Ascending aorta (tissue), 2 donors: ENCODE measurements at places on chromosomes 5 and 9. TPM values are rescaled to one million over a fixed set of nuclear protein-coding genes. Genes with fewer than 3 reads are reported as not detected.

DNA sequence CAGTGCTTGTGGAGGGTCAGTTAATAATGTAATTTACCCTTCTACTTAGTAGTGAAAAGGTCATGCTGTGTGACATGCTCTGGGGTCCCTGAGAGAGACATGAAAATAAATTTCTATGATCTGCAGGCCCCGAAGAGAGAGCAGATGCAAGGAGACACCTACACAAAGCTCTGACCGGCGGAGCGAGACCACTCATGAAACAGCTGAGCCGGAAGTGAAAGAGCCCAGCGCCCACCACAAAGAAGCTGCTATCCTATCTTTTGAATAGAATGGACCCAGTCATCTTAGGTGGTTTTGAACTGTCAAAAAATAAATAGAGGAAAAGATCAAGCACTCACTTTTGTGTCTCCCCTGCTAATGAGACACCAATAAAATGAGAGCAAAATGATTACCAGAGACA, 190.0 kb downstream of the MED10 start:
- DNase-seq = no peak

GRCh38 chr9:134377976-134378375, 51.7 kb downstream of the RXRA start:
- no peak for DNase-seq

- DNase-seq = no peak
Observed at GRCh38 chr5:502325-503079, 21.7 kb downstream of the SLC9A3 start.

- no peak for DNase-seq
Observed at GRCh38 chr5:8522646-8523045, 653.7 kb downstream of the MTRR start.

GRCh38 chr9:34580358-34580757, 9.2 kb downstream of the CNTFR start:
- DNase-seq = no peak

DNA sequence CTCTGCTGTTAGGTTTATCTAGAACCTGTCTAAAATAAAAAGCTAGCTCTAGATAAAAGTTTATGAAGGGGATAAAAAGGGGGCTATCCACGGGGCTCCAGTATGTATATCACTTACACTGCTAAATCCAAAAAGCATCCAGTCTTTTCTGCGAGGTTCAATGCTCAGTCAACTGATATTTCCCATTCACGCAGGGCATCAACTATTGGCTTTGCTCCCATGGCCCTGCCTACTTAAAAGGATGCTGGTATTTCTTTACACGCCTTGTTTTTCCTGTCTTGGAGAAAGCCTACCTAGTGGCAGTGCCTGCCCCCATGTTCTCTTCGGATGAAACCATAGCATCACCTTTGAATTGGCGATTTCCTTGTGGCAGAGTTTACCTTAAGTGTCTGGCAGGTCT, 8.1 kb downstream of the SPRY4 start:
- no peak for DNase-seq

- DNase-seq = peak; percentile 45
Observed at GRCh38 chr5:16713386-16713928, 96.7 kb upstream of the RETREG1 start.

DNA sequence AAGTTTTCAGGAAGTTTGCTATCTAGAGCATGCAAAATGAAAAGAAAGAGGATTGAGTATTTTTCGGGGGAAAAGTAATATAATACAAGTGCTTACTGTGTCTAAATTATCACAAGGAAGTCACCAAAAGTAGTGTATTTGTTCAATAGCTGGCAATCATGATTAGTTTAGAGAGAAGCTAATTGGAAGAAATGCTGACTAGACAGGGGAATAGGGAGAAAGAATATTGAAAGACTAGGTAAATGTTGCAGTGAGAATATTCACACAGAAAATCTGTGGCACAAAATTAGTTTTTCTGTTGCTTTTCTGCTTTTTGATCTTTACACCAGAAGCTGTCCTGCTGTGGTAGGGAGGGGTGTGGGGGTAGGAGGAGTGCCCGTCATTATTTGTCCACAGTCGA, 238.7 kb downstream of the MARCHF11 start:
- DNase-seq = no peak

- no peak for DNase-seq
Observed at GRCh38 chr5:151556806-151557205, 34.3 kb downstream of the FAT2 start.

DNA sequence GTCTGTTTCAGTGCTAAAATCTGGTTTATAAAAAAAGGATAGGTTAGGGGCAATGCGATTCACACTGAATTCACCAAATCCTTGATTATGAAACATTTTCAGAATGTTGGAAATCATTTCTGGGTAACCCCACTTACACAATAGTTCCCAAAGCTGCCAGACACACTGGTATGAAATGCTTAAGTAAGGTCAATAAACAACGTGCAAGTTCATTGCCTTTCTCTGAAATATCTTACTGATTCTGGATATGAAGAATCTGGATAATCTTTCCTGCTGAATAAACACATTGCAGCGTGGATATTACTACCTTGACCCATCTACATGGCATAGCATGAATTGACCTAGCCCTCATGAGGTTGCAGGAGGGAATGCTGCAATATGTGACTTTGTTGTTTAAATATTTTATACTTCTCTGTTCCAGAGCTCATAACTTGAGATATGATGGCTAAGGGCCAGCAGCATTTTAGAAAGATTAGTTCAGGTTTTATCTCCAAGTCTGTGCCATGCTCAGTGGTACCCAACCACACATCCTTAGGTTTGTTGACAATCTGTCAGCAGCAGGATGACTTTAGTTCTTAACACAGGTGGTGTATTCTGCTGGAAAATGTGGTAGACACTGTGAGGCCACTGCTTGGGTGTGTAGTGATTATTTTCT, 121.0 kb downstream of the NREP start:
- no peak for DNase-seq

DNA sequence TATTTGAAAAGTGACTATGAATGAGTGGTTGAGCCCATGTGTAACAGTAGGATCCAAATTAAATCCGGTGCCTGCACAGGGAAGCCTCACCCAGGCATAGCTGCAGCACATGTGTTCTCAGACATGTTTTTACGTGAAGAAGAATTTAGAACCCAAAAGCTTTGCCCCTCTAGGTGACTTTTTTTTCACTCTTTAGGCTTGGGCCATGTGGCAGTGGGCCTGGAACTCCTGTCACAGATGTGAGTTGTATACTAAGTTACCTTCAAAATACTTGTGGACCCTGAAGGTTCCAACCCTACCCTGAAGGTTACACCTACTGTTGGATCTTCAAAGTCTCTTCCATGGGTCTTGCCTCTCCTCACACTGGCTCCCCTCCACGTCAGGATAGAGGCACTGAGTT, 146.6 kb downstream of the GAS1 start:
- no peak for DNase-seq

DNA sequence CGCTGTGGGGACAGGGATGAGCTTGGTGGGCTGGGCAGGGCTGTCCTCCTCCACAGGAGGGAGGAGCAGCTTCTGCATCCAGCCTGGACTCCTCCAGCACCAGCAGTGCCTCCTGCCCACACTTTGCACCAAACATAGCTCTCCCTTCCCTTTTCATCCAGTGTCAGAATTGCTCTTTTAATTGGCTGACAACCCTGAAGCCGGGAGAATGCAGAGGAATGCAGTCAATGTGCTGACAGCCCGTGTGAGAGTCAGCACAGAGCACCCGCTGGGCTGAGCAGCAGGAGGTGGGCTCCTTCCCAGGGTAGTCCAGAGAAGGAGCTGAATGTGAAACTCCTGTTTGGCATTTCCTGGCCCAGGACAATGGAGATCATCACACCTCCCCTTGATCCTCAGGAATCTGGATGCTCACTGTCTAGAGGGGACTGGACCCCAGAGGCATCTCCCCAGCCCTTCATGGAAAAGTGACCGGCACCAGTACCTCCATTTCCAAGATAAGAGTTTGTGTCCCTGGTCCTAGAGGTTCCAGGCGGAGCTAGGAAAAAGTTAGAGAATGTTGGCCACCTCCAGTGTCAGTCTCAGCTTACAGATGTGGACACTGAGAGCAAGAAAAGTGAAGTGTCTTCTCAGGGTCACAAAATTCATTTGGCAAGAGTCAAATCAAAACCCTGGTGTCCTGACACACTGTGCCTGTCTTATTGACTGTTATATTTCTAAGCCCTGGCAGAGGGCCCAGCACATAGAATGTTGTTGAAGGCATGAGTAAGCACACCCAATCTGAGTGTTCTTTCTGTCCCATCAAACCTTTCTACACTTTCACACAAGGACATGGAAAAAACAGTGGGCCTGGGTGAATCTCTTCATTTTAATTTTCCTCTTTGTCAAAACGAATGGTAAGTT, 202.1 kb downstream of the SNX18 start:
- peak; percentile 85 for DNase-seq

GRCh38 chr5:90560771-90561170, 2.2 kb downstream of the ADGRV1 start:
- DNase-seq = no peak

GRCh38 chr5:179229331-179229831, 115.9 kb downstream of the ADAMTS2 start:
- DNase-seq = peak; percentile 35

DNA sequence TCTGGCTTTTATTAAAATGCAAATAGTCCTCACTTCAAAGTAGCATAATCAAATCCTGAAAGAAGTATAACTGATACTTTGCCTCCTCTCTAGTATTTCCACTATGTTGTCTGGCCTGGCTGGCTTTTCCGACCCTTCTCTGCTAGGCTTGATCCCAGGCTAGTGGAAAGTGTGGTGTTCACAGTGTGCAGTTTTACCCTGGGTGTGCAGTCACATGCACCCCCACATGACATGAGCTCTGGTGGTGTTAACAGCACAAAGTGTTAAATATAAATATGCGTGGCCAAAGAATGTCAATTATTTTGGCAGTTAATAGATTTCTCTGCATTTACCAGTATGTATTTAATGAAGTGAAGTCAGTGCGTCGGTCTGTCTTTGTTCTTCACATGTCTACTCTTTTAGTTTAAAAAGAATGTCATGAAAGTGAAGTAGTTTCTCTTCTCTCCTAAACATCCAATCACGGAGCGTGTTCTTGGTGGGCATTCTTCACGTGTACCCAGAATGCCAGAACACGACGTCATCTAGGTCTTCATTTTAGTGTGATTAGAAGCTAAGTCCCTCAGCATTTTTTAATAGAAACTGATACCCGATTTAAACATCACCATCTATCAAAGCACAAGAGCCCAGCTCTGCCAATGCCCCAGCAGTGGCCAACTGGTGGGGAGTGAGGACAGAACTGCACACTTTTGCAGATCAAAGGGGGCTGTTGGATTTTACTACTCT, 286.4 kb downstream of the FANCC start:
- DNase-seq = no peak

- no peak for DNase-seq
Observed at GRCh38 chr9:107999011-107999410, 509.4 kb upstream of the KLF4 start.

- DNase-seq = peak; percentile 84
Observed at GRCh38 chr5:43121233-43121912, 659 bp downstream of the ZNF131 start.

GRCh38 chr5:172245046-172245445, 38.5 kb downstream of the UBTD2 start:
- DNase-seq = no peak

DNA sequence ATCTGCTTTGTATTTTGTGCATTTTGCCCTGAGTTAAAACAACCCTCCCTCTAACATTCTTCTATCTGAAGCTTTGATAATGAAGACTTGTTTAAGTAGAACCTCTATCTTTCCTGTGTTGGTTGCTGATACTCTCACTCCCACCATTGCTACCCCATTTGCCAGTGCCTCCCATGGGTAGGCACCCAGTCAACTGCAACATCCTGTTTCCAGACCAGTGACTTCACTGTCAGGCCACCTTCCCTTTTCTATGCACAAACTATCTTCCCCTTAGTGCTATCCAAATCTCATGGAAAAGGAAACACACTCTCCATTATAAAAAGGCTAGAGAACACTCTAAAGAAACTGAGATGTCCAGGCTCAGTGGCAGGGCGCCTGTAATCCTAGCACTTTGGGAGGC, 5.6 kb upstream of the IARS1 start:
- no peak for DNase-seq

- no peak for DNase-seq
Observed at GRCh38 chr5:757346-757930, 27.1 kb downstream of the ZDHHC11B start.

- no peak for DNase-seq
Observed at GRCh38 chr5:89842531-89842930, 567.0 kb downstream of the CETN3 start.

DNA sequence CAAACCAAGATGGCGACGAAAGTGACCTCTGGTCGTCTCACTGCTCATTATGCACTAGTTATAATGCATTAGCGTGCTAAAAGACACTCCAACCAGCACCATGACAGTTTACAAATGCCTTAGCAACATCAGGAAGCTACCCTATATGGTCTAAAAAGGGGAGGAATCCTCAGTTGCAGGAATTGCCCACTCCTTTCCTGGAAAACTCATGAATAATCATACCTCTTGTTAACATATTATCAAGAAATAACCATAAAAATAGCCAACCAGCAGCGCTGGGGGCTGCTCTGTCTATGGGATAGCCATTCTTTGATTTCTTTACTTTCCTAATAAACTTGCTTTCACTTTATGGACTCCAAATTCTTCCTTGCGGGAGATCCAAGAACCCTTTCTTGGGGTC, 595.7 kb upstream of the KLF4 start:
- DNase-seq = no peak

GRCh38 chr9:126275386-126276001, 51.1 kb upstream of the MVB12B start:
- no peak for DNase-seq

- DNase-seq = no peak
Observed at GRCh38 chr5:150465927-150466326, 16.4 kb upstream of the RPS14 start.

DNA sequence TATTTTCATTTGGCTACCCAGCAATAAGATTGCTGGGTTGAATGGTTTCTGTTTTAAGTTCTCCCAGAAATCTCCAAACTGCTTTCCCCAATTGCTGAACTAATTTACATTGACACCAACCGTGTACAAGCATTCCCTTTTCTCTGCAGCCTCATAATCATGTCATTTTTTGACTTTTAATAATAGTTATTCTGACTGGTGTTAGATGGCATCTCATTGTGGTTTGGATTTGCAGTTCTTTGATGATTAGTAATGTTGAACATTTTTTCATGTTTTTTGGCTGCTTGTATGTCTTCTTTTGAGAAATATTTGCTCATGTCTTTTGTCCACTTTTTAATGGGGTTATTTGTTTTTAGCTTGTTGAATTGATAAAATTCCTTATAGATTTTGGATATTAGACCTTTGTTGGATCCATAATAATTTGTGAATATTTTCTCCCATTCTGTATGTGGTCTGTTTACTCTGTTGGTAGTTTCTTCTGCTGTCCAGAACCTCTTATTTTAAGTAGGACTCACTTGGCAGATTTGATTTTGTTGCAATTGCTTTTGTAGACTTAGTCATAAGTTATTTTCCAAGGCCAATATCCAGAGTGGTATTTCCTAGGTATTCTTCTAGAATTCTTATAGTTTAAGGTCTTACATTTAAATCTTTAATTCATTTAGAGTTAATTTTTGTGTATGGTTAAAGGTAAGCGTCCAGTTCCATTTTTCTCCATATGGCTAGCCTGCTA, 793.7 kb downstream of the BRINP1 start:
- DNase-seq = no peak

Gene GTF2H2
- total RNA-seq = 6.6 TPM

Gene AFAP1L1
- total RNA-seq = 24.7 TPM

Gene TRPM3
- total RNA-seq = 3.3 TPM

Gene SLC22A4
- 18.1 TPM for total RNA-seq

Gene ELAVL2
- total RNA-seq = not detected

Gene SMIM23
- total RNA-seq = not detected
